ENCODE measurements at places on chromosomes 16 and 17.

DNA sequence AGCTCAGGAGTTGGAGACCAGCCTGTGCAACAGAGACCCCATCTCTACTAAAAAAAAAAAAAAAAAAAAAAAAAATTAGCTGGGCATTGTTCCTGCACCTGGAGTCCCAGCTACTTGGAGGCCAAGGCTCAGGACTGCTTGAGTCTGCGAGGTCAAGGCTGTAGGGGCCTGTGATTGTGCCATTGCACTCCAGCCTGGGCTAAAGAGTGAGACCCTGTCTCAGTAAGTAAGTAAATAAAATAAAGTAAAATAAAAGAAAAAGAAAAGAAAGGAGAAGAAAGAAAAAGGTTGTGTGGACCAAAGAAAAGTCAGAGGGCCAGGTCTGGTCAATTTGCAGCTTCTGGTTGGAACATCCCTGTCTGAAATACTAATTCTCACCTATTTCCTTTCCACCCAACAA lies 18.4 kb downstream of the MT1X start:
- DNase-seq: no peak

GRCh38 chr17:68302666-68303065 lies 11.4 kb downstream of the ARSG start:
- no peak for DNase-seq

DNA sequence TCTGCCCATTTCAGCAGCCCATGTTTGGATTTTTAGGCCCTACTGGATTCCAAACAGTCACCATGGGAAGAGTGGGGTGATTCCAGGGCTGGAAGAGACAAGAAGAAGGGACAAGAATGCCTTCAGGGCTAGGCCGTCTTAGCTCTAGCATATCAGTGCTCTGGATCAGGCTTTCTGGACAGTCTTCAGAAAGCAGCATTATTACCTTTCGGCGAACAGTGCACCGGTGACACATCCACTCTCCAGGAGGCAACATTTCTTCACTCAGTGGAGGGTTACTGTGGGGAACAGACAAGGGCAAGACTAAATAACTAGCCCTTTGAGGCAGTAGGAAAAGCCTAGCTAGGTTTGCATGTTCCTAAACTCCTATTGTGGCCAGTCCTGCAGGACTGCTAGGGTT lies 23.9 kb upstream of the DHRS13 start:
- DNase-seq: no peak

DNA sequence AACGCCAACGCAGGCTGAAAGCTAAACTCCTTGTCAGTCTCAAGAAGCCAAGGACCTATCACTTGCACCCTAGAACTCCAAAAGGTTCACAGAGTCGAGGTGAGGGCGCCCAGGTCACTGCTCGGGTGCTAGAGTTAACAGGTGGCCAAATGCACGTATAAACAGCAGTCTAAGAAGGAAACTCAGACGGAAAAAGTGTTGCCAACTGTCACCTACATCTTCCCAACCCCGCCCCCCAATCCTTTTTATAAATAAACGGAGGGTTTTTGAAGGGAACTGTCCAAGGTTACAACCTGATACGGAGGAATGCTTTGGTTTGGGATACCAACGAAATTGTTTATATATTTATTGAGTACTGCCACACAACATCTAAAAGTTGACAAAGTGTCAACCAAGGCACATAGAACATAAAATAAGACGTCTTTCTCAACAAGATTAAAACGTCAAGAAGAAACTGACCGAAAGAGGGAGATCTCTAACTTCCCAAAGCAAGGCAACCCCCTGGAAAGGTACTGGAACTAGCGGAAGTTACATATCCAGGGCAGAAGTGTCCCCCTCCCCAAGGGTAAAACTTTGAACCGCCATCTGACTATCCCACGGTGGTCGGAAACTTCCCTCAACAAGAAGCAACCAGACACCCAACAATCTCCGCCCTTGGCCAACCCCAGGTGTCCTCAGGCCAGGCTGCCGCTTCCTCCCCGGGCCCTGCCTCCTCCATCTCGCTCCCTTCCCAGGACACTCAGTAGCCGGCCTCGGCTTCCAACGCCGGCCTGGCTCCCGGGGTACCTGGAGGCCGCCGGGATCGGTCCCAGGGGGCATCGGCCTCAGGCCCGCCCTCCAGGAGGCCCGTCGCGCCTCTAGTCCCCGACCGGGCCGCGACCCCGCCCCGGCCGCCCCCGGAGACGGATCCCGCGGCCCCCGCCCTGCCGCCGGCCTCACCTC lies 982 bp downstream of the SPAG9 start:
- DNase-seq: peak; percentile 53

GRCh38 chr16:57089406-57089805 lies 3.0 kb upstream of the CPNE2 start:
- no peak for DNase-seq

GRCh38 chr16:85168732-85169256 lies 56.5 kb upstream of the CIBAR2 start:
- peak; percentile 60 for DNase-seq

DNA sequence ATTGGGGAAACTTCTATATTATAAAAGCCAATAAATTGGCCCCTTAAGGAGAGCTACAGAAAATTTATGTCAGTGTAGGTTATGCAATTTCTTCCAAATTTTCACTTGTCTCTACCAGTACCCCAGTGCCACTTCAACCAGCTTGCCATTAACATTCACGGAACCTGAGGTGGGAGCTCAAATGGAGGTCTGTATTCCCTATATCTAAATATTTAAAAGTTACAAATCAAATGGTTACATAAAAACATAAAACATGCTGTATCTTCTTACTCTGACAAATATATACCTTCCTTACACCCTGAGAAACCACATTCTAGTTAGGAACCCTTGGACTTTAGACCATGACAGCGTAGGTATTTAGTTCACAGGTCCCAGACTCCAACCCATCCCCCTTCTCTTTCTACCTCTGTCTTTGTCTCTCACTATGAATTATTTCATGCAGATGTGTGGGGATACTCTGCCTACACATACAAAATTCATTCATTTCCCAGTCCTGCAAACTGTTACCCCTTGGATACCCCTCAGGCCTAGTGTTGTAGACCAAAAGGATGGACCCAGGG lies 127.8 kb upstream of the PMFBP1 start:
- DNase-seq: no peak

GRCh38 chr17:27807567-27808470 lies 7.5 kb upstream of the NOS2 start:
- DNase-seq: peak; percentile 27

DNA sequence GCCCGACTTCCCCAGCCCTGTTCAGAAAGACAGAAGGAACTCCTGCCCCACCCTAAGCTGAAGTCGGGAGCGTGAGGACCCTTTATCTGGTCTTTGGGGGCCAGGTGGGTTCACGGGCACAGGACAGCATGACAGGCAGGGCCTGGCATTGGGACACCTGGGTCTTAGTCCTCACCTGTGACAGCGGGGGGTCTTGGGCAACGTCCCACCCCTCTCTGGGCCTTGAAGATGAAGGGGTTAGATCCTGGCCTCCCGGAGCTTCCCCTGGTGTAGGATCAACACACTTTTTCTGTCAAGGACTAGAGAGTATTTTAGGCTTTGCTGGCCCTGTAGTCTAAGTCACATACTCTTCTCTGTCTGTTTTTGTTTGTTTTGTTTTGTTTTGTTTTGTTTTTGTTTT lies 65.1 kb downstream of the JPH3 start:
- no peak for DNase-seq

GRCh38 chr17:6941989-6942388 lies 53.9 kb upstream of the ALOX12 start:
- DNase-seq: no peak

- peak; percentile 10 for DNase-seq
Observed at GRCh38 chr17:15123593-15124263, 141.4 kb downstream of the PMP22 start.

DNA sequence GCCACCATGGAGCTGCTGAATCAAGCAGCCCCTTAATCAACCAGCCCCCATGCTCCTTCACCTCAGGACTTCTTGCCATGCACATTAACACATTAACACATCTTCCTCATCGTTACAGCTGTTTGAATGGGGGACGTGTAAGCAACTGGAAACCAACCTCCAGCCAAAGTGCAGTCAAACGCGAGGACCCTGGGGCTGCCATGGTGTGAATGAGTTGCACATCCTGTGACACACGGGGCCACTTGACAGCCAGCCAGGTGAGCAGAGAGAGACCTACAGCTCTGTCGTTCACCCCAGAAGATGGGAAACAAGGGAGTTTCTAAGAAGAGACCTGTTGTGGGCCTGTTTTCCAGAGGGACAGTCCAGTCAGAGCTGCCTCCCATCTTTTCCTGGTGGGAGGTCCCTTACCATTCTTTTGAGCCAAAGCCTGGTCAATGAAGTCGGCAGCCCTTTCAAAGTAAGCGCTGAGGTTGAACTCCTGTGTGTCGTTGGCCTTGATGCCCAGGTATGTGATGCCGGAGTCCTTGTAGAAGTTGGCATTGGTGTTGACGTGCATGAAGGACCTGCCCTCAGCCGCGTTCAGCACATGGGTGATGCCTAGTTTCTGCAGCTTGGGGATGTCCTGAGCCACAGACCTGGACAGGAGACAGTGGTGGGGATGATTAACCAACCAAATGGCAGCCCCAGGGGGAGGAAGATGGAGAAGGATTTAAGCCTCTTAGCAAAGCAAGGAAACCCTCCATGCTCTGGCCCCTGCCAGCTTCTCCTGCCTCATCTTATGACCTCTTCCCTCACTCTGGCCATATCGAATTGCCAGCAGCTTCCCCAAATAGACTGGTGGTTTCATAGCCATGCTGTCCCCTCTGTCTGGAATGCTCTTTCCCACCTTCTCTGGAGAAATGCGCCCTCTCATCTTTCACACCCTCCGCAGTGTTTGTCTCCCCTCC lies 4.2 kb downstream of the DUSP3 start:
- DNase-seq: peak; percentile 73

All from myocyte (in vitro differentiated cells).